Adrenal gland (tissue), 19 donors: ENCODE measurements at places on chromosomes 16 and 17. TPM values are rescaled to one million over a fixed set of nuclear protein-coding genes. Genes with fewer than 3 reads are reported as not detected.
A peak's percentile ranks its signal among the peaks of the same experiment; 100 is the strongest.

The SLC25A11 gene
- total RNA-seq = 65.3 TPM

The AGRP gene
- 7.5 TPM for total RNA-seq

The ICAM2 gene
- 42.2 TPM for total RNA-seq

The TEX19 gene
- not detected for total RNA-seq

The CDK3 gene
- total RNA-seq = 7.9 TPM

The HS3ST6 gene
- total RNA-seq = not detected

DNA sequence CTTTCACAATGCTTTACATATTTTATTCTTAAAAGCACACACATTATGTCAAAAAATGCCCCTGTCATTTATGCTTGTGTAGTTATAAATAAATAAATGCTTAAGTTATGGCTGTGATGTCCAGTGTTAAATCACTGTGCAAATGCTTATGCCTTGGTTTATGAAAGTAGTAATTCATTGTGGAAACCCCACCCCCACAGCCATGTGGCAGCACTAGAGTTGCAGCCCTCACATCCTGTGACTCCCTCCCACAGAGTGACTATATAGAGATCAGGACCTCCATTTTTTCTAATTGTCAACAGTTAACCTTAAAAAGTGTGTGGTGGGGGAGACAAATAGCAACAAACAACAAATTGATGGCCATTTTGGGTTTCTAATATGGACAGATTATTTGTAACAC lies 2.4 kb downstream of the SKAP1 start:
- no peak for DNase-seq
- H3K4me3 ChIP-seq = no peak overlapping the region
- H3K27ac ChIP-seq = no peak overlapping the region

- no peak overlapping the region for H3K4me3 ChIP-seq
- no peaks in the 10 kb centered on the region for H3K27me3 ChIP-seq
- H3K27ac ChIP-seq = no peak overlapping the region
- no peaks in the 10 kb centered on the region for H3K36me3 ChIP-seq
- H3K4me1 ChIP-seq = no peaks in the 10 kb centered on the region
Measured at GRCh38 chr17:53141731-53142130, 681.0 kb upstream of the KIF2B start.

DNA sequence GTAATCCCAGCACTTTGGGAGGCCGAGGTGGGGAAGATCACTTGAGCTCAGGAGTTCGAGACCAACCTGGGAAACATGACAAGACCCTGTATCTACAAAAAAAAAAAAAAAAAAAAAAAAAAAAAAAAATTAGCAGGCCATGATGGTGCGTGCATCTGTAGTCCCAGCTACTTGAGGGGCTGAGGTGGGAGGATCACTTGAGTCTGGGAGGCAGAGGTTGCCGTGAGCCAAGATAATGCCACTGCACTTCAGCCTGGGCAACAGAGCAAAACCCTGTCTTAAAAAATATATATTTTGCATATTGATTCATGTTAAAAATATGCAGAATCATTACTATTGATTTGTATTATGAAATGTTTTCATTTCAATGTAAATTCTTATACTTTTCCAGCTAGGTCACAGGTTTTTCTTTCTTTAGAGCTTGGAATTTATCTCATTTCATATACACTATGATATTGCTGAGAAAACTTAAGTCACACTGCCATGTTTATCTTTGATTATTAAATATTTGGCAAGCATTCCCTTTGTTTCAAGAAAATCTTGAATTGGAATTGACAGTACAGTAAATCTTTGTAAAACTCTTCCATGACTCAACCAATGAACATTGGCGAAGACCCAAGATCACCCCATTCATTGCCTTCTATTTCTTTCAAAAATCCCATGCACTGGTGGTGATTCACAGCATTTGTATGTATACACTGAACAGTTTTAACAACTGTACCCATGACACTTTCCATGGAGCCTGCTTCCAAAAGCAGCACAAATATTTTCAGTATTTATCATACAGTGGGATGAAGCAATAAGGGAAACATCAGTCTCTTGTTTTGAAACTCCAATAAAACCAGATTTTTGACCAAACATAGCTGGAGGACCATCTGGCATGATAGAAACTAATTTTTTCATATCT lies 83.5 kb upstream of the TNRC6A start:
- no peak overlapping the region for H3K27ac ChIP-seq
- no peak overlapping the region for H3K4me3 ChIP-seq
- peak; percentile 67 for DNase-seq
- no peaks in the 10 kb centered on the region for H3K36me3 ChIP-seq

DNA sequence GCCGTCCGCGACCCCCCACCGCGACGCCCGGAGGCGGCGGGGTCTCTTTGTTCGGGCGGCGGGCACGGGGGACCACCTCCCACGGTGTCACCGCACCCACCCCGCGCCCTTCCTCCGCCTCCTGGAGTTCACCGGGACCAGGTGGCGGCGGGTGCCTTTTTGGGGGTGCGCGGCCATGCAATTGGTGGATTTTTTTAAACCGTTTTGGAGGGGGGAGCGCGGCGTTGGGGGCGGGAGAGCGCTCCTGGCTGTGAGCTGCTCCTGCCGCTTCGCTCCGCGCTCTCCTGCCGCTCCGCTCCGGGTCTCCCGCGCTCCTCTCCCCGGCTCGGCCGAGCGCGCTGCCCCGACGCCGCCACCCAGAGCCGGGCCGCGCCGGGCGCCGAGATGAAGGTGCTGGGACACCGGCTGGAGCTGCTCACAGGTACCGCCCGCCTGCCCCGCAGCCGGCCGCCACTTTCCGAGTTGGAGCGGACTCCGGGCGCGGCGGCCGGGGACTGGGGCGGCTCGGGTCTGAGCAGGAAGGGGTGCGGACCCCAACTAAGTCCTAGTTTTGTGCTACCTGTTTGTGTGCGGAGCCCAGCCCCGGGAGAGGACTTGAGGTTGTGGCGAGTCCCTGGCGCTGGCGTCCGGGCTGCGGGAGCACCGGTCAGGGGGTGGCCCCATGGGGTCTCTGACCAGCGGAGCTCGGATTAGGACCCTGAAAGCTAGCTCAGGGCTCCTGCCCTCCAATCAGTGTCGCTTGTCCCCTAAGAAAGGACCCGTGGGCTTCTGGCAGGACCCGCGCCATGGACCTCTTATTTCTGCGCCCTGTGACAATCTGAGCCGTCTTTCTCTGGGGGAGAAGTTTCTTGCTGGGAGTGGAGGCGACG lies 35.7 kb upstream of the NDRG4 start:
- H3K4me3 ChIP-seq = peak overlapping the region; percentile 80
- H3K4me1 ChIP-seq = peaks cover 45% of the 10 kb centered on the region
- DNase-seq = peak; percentile 59
- peak overlapping the region; percentile 85 for H3K27ac ChIP-seq
- H3K36me3 ChIP-seq = no peaks in the 10 kb centered on the region

DNA sequence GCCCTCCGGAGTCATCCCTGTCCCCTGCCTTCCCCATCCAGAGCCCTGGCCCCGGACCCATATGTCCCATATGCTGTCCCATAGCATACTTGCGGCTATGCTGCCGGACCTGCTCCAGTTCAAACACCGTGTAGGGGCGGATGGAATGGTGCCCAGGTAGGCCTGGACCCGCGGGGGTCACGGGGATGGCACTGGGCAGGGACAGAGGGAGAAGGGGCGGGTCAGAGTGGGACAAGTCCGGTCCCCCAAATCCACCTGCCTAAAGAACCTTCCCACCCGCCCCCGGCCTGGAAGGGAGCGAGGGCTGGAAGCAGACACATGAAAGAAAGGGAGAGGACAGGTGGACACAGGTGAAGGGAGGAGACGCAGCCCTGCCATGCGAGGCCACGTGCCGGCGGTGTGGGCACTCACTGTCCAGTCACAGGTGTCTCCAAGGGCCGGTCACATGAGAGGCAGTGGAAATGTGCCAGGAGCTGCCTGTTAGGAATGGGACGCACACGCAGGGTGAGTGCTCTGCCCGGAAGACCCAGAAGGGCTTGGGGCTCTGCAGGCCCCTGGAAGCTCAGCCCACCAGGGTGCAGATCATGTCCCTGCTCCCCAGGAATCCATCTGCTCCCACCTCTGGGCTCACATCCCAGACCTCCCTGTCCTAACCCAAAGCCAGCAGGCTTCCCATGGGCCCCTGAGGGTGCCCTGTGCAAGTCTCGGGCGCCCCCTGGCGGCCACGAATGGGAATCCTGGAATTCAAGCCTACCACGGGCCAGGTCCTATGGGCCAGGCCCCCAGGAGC lies 14.0 kb downstream of the UBALD2 start:
- H3K4me3 ChIP-seq = no peak overlapping the region
- DNase-seq = peak; percentile 95
- H3K27ac ChIP-seq = no peak overlapping the region
- H3K4me1 ChIP-seq = no peaks in the 10 kb centered on the region
- no peaks in the 10 kb centered on the region for H3K27me3 ChIP-seq
- H3K36me3 ChIP-seq = no peaks in the 10 kb centered on the region

GRCh38 chr17:49978501-49978900 lies 9.5 kb downstream of the DLX4 start:
- no peaks in the 10 kb centered on the region for H3K36me3 ChIP-seq
- H3K27ac ChIP-seq = no peak overlapping the region
- H3K4me1 ChIP-seq = no peaks in the 10 kb centered on the region
- peaks cover 10% of the 10 kb centered on the region for H3K27me3 ChIP-seq
